Kasumi-1 (cell line): ENCODE measurements at places on chromosomes 2 and 18.

GRCh38 chr2:186820303-186820702, 28.7 kb downstream of the ZSWIM2 start:
- no peak for DNase-seq

DNA sequence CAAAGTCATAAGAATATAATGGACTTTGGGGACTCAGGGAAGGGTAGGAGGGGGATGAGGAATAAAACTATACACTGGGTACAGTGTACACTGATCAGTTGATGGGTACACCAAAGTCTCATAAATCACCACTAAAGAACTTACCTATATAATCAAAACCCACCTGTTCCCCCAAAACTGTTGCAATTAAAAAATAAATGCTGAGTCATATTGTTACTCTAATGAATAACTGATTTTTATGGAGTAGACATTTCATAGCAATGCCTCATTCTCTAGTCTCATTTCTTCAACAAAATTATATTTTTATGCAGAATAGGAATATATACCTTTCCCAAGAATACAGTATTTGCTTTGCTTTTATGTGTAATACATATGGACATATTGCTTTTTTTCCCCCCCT, 181.2 kb downstream of the ST6GAL2 start:
- no peak for DNase-seq

GRCh38 chr2:218618102-218618860, 10.6 kb downstream of the PLCD4 start:
- no peak for DNase-seq

DNA sequence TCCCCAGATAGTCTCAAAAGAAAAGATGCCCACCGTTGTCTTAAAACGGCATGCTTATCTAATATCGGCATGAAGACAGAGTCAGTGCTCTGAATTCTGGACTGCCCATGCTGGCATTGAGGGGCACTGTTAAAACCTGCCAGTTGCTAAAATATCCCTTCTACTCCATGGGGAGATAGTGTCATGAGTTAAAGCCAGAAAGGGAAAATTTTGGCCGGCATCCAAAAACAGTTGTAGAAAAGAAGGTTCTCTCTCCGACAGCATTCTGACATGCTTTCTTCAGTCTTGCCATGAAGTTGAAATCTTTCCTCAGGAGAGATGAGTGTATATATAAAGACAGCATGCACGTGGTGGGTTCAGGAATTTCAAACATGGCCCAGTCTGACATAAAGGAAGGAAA, 401.3 kb upstream of the PIK3C3 start:
- no peak for DNase-seq

DNA sequence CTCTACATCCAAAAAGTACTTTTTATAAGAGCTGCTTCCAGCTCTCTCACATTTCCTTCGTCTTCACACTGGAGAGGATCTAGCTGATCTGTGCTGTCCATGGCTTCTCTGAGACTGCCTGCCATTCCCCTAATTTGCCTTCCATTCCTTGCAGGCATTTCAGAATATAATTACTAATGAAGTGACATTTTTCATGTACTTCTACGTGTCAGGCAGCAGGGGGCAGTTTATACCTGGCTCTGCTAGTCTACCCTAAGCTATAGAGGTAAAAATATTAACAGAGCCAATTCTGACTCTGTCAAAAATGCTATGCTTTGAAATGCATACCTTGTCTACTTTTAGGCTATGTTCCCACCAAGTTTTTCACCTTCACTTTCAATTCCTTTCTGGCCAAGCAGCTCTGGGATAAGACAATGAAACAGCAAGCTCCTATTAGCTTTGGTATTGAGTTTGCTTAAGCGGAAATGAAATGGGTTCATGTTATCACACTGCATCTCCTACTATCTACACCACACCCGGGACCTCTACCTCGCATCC, 81.9 kb downstream of the MEP1B start:
- peak; percentile 67 for DNase-seq

- no peak for DNase-seq
These were observed 90.4 kb downstream of the UBE2E3 start for GRCh38 chr2:181070836-181071200.

DNA sequence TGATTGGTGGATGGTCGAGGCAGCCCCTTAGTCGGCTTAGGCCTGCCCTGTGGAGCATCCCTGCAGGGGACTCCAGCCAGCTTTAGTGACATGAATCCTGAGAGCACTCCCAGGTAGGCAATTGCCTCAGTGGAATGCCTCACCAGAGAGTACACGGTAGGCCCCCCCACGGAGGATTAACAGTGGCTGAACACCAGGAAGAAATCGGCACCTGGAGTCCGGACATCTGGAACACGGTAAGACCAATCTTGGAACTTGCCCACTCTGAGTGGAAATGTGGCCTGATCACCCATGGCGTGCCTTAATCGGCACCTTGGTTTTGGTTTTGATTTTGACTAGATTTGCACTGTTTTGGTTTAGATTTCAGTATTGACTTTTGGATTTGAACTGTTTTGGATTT, 326.2 kb upstream of the NCKAP5 start:
- DNase-seq: no peak

- DNase-seq: peak; percentile 79
These were observed 76.9 kb upstream of the GCFC2 start for GRCh38 chr2:75787532-75788132.

- no peak for DNase-seq
These were observed 11.8 kb downstream of the NEU4 start for GRCh38 chr2:241820625-241821384.

- DNase-seq: no peak
These were observed 2797.2 kb upstream of the TEKT4 start for GRCh38 chr2:92073815-92074548.

DNA sequence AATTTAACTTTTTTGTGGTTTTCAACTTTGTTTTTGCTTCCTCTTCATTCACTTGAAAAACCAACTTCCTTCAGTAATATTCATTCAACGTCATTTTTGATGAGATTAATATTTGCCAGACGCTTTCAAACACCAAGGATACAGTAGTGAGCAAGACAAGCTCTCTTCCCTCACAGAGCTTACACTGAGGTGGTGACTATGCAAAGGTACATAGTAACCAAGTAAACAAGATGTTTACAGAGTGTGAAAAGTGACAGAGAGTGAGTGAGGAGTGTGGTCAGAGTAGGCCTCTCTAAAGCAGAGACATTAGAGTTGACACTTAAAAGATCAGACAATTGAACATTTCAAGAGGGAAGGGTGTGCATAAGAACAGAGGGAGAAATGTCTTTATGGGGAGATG, 155.5 kb downstream of the TMEM247 start:
- no peak for DNase-seq

- DNase-seq: no peak
These were observed 21.7 kb downstream of the HS1BP3 start for GRCh38 chr2:20629181-20629580.

DNA sequence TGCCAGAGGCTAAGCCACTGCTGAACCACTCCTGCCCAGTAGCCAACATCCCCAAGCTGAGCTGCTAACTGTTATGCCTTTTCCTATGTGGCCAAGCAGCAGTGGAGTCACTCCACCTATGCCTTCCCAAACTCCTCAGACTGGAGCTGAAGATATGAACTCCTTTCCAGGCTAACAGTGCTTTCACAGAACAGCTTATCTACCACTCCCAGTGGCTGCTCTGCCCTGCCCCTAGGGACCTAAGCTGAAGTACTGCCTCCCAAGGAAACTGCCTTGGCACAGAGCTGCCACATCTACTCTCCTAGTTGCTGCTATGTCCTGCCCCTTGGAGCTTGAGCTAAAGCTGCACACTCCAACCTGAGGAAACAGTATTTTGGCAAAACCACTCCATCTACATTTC, 275.9 kb downstream of the RBM43 start:
- DNase-seq: no peak

- DNase-seq: no peak
These were observed 234.1 kb upstream of the ID2 start for GRCh38 chr2:8447610-8448221.
